Esophagus squamous epithelium (tissue), 5 donors: ENCODE measurements at places on chromosomes 11 and 22. TPM values are rescaled to one million over a fixed set of nuclear protein-coding genes. Genes with fewer than 3 reads are reported as not detected.

MS4A6E gene
- not detected for total RNA-seq

DNA sequence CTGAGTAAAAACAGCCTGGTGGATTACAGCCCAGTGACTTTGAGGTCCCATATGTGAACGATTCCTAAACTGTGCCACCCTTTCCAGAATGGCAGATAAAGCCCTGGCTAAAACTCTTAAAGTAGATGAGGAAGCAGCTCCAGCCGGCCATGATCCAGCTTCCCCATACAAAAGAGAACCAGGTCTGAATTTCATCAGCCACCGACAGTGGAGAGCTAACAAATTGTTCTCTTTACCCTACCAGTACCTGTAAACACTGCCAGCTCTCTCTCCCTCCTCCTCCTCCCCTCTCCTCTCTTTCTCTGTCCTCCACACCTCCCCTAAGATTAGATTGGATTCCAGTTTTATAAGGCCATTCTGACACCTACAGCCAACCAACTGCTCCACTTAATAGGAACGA is 176.9 kb downstream of the DSCAML1 start:
- DNase-seq: no peak

OR2AG1 gene
- total RNA-seq: not detected

GRCh38 chr11:32962016-32962415 is 53.7 kb upstream of the DEPDC7 start:
- no peak for DNase-seq

DNA sequence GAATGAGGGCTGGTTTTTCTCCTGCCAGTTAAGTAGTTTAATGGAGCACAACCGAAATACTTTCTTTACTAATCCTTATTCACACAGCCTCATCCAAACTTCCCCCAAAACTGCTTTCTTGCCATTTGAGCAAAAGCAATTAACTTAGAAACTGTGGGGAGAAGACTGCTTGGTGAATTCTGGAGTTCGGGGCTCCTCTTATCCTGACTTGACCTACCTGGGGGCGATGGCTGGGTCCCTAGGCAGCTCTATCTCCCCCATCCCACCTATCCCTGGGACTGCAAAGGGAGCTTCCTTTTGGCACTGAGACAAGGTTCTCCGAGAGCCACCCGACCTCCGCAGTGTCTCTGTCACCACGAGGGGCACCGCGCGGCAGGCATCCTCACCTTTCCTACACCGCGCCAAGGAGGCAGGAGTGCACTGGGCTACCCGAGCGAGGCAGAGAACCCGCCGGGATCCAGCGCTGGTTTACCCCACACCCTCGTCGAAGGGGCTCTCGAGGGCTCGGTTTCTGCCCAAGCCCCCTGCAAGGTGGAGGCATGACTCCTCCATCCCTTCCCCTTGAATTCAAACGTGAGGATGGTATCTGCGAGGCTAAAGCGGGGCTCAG is 759 bp downstream of the DESI1 start:
- DNase-seq: no peak

GRCh38 chr11:19872512-19873145 is 160.0 kb downstream of the NAV2 start:
- DNase-seq: no peak

- DNase-seq: no peak
These were observed 18.4 kb downstream of the RTL6 start for GRCh38 chr22:44479662-44480061.

DNA sequence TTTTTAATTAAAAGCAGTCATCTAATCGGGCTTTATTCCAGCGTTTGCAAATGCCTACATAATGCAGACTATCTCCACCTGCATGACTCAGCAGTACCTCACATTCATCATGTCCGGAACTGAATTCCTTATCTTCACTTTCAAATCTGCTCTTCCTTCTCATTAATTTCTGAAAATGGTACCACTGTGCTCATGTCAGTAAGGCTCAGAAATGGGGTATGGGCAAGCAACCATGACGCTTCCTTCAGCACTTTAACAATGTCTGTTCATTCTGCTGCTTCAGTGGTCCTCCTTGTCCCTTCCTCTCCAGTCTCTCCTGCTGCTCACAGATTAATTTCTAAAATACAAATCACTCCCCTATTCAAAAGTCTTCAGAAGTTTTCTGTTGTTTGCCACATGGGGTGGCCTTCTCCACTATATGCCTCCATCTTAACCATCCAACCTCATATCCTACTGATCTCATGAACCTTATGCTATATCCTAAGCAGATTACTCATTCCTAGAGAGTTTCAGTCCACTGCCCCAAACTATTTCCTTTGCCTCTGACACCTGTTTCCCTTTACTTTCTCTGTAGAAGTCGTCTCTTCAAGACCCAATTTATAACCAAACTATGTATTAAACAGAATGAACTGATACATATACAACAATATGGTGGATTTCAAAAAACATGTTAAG is 7.0 kb downstream of the GTF2H1 start:
- DNase-seq: no peak

SULT4A1 gene
- not detected for total RNA-seq
